Stimulated activated CD8-positive, alpha-beta memory T cell treated with anti-CD3 and anti-CD28 coated beads, Interleukin-4, amount 100 ng/mL, for 4 hours (primary cell): ENCODE measurements at places on chromosomes 4 and X.

- no peak for DNase-seq
Observed at GRCh38 chr4:8239661-8240060, 29.9 kb upstream of the HTRA3 start.

GRCh38 chrX:720825-721224 lies 90.2 kb downstream of the SHOX start:
- no peak for DNase-seq

DNA sequence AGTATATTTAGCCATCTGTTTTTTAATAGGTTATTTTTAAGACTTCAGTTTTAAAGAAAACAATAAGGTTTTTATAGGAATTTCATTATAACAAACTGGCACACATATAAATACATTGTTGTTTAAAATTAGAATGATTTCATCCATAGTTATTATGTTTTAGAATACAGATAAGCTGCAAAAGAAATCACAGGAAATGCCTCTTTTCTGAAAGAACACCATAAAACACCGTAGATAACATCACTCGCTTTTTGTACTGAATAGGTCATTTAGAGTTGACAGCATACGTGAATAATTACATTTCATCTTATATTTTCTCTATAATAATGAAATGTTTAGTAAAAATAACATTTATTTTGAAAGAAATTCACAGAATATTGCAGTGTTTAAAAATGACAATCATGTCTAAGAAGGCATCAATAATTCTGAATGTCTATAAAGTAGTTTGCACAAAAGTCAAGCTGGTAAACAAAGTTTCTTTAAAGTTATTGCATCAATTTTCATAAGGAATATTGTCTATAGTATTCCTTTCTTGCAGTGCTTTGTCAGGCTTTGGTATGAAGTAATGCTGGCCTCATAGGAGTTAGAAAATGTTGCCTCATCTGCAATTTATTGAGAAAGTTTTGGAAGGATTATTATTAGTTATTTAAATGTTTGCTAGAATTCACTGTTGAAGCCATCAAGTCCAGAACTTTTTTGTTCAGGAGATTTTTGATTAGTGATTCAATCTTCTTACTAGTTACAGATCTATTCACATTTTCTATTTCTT lies 17.9 kb upstream of the VEGFC start:
- DNase-seq: no peak

- DNase-seq: no peak
Observed at GRCh38 chr4:175146799-175147198, 228.6 kb downstream of the ADAM29 start.

GRCh38 chr4:122525865-122526264 lies 69.3 kb upstream of the IL2 start:
- no peak for DNase-seq

- DNase-seq: no peak
Observed at GRCh38 chrX:73683236-73683859, 120.4 kb downstream of the CHIC1 start.

DNA sequence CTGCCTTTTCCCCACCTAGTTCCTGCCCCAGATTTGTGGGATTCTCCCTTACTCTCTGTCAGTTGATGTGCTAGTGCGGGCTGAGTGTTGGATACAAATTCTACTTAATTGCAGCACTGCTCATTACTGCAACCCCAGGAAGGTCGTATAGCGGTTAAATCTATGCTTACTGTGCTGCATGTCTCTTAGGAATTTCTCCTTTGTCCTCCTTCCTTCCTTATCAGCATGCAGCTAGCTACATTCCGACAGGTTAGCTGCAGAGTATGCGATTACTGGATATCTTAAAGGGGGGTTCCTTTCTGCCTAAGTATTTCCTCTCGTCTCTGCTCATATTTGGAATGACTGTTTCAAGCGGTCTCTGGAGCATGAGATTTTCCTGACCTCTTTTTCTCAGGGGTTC lies 662.8 kb downstream of the TLL1 start:
- DNase-seq: no peak

GRCh38 chr4:95220205-95221175 lies 328.3 kb downstream of the UNC5C start:
- no peak for DNase-seq
